KG1 (cell line): ENCODE measurements at places on chromosomes 1 and 21.
A peak's percentile ranks its signal among the peaks of the same experiment; 100 is the strongest.

DNA sequence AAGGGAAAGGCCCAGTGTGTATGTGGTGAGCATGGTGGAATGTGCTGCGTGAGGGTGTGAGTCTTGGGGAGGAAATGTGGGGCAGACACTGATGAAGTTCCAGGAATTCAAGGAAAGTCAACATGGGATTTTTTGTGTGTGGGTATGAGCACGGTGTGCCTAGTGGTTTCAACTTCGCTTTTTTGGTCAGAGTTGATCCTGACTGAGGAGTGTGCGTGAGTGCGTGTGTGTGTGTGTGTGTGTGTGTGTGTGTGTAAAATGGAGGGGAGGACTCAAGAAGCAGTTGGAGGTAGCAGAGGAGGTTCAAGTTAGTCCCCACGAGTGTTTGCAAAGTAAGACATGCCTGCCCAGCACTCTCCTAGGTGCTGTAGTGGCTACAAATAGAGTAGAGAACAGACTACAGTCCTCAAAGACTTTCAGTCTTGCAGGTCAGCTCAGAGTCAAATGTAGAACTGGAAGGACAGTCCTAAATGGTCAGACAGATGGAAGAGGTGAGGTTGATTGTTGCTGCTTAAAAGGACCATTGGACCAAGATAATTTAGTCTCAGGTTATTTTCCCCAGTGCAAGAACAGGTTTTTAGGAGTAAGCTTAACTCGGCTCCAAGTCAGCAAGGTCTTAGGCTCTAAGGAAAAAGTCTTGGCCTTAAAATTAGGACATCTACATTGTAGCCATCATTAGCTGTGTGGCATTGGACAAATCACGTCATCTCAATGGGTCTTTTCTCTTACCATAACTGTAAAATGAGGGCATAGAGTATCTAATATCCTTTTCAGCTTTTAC, 25.0 kb downstream of the SLAMF1 start:
- no peak for DNase-seq

DNA sequence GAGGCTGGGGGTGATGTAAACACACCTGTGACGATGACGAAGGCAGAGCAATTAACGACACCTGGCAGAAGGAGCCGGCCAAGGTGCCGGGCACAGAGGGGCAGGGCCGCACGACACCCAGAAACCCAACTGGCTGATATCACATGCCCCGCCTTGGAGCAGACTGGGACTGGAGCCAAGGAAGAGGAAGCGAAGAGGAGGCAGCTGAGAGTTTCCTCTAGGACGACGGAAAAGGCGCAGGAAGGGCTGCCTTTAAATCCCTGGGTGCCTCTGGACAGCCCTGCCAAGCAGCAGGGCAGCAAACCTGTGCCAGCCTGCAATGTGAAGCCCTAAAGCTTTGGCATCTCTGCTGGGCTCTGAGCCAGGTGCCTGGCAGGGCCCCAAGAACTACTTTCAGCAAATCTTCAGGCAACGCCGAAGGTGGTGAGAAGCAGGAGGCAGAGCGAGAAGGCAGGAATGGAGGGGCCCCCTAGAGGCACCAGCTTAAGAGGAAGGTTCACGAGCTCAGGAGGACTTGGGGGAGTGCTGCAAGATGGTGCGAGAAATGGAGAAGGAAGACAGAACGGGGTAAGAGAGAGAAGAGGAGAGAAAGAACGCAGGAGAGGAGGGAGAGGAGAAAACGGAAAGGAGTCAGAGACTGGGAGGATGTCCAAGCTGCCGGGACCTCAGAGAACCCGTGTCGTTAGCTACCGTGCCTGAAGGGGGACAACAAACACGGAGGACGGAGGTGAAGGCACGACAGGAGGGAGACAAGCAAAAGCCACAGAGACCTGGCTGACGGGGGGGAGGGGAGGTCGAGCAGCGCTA, 25.3 kb upstream of the PEF1 start:
- peak; percentile 16 for DNase-seq

DNA sequence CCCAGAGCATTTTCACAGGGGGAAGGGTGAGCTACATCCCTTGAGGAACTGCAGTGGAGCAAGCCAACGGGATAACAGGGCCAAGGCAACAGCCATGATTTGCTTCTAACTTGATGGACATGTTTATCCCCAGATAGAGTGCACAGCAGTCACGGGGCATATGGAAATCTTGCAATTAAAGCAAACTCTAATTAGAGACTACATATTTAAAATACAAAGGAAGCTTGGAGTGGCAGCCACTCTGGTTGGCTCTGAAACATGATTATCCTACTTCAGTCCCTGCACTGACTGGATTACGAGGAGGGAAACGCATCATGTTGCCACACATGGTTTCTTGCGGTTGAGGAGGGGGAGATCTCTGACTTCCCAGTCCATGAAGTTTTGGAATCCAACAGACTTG, 60.8 kb downstream of the BEND5 start:
- DNase-seq = no peak

GRCh38 chr1:116726872-116727820, 27.1 kb upstream of the CD2 start:
- no peak for DNase-seq

- no peak for DNase-seq
These were observed 36.1 kb upstream of the PADI2 start for GRCh38 chr1:17155257-17155920.

DNA sequence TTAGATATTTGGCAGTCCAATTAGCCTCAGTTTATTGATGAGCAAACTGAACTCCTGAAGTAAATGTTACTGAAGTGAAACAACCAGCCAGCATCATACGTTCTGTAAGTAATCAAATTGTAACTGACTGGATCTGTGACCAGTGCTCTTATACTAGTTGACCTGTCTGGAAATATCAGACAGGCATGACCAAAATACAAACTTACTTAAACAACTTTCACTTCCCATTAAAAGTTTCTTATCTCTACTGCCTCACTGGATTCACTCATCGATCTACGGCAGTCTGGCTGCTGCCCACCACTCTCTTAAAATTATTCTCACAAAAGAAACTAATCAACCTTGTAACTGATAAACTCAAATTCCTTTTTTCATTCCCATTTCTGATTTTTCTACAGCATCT, 56.4 kb downstream of the WDR3 start:
- no peak for DNase-seq

DNA sequence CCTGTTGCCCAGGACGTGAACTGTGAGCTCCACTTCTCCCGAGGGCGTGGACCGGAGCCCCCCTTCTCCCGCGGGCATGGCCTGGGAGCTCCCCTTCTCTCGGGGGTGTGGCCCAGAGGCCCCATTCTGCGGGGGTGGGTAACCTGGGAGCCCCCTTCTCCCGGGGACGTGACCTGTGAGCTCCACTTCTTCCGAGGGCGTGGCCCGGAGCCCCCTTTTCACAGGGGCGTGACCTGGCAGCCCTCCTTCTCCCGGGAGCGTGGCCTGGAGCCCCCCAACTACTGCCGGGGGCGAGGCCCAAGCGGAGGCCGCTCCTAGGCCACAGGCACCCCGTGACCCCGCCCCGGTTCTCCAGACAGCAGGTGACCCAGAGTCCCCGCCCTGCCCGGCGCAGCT, 320 bp downstream of the C1orf174 start:
- DNase-seq = no peak

DNA sequence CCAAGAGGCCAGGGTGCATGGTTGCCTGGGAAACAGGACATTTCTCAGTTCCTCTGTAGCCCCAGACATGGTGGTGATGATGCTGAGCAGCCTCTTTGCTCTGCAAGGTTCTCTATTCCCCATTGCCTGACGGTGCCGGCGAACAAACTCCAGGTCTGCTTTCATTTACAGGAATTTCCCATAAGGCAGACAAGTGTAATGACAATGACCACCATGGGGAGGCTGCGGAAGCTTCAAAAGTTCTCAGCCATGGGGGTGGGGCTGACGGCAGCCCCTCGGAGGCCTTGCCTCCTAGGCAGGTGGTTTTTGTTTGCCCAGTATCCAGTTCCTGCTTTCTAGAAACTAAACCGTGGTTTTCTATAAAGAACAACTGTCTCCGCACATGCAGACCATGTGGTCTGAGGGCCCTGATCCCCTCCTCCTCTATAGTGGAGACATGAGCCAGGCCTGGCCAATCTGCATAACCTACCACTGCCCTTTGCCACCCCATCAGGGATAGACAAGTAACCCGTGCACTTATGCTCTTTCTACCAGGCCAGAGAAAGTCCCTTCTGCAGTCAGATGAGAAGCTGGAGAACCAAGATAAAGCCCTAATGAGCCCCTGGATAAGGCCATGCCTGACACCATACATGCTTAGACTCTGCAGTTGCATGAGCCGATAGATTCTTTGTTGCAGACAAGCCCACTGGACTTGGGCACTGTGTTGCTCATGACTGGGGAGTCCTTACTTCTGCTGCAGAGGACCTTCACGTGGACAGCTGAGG, 54.1 kb downstream of the LDLRAD2 start:
- no peak for DNase-seq

DNA sequence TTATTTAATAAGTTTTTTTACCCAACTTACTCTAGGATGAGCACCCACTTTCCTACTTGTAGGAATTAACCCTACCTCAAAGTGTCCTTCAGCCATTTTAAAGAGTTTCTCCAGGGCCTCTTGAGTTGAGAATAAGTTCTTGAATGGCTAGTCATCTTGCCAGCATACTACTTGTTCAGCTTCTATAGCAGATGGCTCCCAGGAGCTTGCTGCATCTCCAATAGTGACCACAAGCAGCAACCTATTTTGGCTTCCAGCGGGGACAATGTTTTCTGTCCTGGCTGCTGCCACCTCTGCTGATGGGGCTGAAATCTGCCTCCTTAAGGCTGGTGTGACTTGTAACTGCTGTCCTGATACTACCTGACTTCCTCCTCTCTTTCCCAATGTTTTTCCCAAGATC, 20.8 kb upstream of the PIK3R3 start:
- no peak for DNase-seq

DNA sequence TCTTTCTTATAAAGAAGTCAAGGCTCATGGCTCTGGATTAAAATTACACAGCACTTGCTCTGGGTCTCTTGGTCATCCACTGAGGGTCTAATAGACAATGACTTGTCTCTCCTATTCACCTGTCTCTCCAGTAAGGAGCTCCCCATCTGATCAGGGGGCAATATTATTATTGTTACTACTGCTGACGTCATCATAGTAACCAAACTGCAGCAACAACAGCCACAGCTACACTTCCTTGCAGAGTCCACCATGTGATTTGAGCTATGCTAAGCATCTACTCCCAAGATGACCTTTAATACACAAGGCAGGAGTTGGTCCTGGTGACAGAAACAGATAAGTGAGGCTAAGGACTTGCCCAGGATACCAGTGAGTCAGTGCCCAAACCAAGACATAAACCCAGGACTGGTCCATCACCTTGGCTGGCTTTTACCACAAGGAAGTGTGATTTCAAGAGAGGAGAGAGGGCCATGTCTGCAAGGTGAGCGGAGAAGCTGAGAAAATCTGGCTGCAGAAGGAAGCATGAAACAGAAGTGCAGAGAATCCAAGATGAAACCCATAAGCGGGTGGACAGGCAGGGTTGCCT, 602.5 kb downstream of the PTPRU start:
- no peak for DNase-seq
